ENCODE measurements at places on chromosomes 7 and 10.
A peak's percentile ranks its signal among the peaks of the same experiment; 100 is the strongest.

DNA sequence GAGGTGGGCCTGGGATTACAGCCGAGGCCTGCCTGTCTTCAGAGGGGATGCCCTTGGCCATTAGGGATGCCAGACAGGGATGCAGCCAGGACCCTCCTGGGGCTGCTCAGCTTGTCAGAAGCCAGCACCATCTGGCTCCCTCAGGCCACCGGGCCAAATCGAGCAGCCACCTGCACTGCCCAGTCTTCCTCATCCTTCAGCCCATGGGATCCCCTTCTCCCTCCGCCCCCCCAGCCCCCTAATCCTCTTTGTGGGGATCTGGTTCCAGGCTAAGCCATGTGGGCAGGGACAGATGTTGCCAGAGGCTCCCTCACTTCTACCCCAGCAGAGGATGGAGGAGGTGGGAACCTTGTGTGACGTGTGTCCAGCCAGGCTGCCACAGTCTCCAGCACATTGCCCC, 137.4 kb upstream of the PPIF start:
- DNase-seq = no peak

DNA sequence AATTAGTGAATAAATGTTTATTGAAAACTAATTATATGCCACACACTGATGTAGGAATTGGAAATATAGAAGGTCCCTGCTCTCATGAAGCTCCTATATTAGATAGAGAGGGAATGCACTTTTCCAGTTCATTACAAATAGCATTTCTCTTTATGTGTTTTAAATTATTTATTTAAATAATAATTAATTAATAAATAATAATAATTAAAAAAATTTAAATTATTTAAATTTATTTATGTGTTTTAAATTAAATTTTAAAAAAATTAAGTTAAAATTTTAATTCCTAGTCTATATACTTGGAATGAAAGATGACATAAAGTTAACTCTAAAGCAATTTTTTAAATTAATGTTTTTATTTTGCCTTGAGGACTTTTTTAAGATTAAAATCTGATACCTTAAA, 121.7 kb upstream of the ZNF804B start:
- DNase-seq = no peak

DNA sequence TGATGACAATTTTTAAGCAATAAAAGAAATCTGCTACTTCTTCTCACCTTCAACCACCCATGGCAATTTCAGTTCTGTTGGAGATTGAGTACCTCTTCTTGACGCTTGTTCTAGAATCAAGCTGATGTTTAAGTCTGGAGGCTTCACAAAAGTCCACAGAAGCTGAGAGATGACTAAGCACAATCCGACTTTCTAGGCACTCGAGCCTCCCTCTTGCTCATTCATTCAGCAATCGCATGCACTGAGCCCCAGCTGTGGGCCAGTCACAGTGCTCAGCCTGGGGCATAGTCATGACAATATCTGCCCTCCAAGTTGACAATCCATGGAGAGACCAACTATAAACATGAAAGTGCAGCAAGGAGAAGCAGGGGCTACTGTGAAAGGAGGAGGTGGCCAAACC, 103.2 kb downstream of the IPMK start:
- DNase-seq = no peak

DNA sequence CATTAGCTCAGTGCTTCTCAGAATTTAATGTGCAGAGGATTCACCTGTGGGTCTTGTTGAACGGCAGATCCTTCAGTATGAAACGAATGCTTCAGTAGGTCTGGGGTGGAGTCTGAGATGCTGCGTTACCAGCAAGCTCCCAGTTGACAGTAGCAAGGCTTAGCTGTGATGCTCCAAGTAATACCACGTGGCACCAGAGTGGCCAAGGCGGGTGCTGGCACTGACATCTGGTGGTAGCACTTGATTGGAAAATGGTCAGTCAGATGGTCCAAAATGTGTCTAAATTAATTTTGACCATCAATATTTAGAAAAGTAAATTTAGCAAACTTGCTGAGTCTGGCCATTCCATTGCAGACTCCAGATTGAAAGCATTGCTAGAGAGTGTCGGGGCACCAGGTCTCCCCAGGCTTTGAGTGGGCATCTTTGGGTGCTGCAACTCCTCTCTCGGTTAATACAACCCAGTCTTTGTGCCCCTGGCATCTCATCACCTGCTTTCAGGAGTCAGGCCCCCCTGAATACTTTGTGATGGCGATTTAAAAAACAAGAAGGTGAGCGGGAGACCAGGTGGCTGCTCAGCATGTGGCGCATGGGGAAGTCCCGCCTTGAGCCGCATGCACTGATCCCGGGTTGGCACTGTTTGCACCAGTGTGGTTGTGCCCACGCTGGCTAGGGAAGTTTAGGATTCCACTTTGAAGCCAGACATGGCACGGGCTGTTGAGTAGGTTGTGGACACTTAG, 130.1 kb downstream of the NT5C2 start:
- no peak for DNase-seq

- DNase-seq = no peak
These were observed 5.1 kb downstream of the SCART1 start for GRCh38 chr10:133458710-133459453.

- DNase-seq = no peak
These were observed 75.6 kb upstream of the DDC start for GRCh38 chr7:50640779-50641178.

DNA sequence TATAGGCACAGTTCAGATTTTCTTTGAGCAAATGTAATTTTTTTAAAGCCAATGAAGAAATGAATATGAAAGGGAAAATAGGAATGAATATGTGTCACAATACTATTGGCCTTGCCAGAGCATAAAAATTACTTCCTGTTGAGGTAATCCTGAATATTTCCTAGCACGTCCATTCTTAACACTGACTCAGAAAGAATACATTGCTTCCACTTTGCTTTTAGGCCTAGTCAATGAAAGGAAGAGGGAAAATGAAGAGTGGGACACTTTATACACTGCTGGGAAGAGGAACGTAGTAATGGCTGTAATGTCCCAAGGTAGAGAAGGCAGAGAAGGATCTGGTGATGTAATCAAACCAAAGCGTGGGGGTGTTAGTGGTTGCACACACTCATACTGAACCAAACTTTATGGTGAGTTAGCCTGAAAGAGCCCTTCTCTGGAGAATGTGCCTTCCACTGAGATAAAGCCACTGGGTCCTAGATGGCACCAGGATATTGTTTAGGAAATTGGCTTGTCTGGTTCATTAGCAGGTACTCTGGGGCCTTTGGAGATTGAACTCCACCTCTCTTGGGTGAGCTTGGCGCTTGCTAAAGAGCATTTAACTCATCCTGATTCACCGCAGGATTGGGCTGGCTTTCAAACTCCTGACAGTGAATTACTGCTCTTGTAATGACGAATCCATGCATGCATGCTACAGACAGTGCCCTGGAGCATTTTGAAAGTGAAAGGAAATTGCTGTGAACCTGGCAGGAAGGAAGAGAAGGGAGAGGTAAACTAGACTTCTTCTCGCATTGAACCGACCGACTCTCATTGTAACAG, 254.9 kb downstream of the KIAA1217 start:
- DNase-seq = peak; percentile 42

DNA sequence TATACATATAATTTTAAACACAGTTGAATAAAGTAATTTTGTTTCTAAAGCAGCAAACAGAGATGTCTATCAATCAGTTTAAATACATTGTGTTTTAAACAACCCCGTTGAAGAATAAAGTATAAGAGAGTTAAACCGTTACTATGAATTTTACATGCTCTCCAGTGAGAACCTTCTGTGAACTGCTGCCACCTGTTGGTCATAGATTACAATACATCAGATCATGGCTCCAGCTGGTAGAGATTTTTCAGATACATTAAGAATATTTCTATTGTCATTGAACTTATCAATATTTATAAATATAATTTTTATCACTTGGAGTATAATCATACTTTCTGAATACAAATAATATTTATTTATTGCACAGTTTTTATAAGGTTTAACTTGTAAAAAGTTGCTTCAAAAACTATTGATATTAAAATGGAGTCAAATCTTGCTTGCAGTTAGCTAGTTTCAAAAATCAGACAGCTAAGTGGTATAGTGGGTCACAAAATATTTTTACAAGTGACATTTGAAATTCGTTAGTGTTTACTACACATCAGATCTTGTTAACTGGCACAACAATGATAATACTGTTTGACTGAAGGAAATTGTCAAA, 561.2 kb upstream of the PHF14 start:
- DNase-seq = peak; percentile 26

GRCh38 chr10:109633846-109634245, 289.5 kb downstream of the XPNPEP1 start:
- no peak for DNase-seq

DNA sequence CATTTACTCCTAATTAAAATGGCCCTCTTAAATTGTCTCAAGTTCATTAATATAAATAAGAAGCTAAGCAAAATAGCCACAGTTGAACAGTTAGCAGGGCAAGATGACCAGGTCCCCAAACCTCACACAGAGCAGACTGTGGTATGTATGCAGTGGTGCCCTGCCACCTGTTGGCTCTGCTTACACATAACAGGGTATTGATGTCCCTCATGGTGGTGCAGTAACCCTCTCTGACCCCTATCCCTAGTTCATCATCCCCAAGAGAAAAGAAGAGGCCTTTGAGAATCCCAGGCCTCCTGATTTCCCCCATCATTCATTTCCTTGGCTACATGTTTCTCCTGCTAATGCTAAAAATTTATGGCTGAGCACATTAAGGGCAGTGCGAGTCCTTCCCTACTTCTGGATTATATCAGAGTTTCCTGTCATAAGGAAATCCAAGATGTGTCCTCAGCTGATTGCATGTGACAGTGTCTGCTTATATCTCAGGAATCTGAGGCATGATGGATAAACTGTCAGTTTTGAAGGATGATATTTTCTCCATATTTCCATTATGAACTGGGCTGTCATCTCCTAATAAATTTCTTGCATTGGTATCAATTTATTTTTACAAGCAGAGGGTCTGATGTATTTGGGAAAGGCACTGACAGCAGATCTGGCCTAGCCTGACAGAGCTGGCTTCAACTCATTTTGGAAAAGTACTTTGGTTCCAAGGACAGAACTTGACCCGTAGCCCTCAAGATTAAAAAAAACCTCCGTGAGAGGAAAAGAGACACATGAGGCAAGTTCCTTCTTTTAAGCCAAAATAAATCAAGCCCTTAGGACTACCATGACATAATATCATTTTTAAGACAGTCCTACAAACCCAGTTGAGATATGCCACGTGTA, 880.6 kb downstream of the LRMDA start:
- peak; percentile 17 for DNase-seq

- DNase-seq = no peak
These were observed 14.5 kb upstream of the HOXA13 start for GRCh38 chr7:27214239-27214950.

GRCh38 chr7:26554952-26555351, 263.3 kb downstream of the SNX10 start:
- DNase-seq = no peak

DNA sequence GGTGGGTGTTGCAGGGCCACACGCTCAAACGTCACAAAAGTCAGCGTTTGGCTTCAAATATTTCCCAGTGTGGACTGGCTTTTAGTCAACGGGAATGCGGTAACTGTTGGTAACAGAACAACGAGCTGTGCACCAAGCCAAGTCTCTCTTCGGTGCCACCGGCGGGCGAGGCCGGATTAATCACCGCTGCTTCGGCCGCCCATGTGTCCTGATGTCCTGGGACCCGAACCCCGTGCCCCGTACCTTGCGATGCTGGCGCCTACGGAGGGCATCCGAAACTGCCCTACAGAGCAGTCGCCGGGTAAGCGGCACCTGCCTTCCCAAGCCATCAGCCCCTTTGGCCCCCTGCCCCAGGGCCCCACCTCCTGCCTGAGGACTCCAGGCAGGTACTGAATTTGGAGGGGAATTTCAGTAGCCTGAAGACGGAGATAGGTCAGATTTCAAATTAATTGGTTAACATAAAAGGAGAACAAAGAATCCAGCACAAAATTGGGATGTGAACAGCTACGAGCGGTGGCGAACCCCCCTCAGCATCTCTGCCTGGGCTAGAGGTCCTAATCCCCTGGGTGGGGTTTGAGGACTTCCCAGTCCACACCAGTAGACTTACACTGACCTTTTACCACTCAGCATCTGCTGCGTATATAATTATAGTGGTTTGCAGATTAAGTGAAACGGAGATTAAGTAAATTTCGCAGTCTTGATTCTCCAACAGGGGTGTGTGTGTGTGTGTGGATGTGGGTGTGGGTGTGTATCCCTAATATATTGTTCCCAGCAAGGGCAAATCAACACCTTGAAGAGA, at the start of gene LRRC72:
TSS of gene LRRC72 (plus strand) at position 84 of the 799 bp plus-strand sequence. CDS start at position 212, 128 bp downstream.
- no peak for DNase-seq

- no peak for DNase-seq
These were observed 154.7 kb downstream of the PRPF18 start for GRCh38 chr10:13741438-13741837.

GRCh38 chr7:136133551-136133950, 156.4 kb upstream of the MTPN start:
- no peak for DNase-seq

- DNase-seq = no peak
These were observed 42.8 kb upstream of the ZNF32 start for GRCh38 chr10:43691485-43691884.

DNA sequence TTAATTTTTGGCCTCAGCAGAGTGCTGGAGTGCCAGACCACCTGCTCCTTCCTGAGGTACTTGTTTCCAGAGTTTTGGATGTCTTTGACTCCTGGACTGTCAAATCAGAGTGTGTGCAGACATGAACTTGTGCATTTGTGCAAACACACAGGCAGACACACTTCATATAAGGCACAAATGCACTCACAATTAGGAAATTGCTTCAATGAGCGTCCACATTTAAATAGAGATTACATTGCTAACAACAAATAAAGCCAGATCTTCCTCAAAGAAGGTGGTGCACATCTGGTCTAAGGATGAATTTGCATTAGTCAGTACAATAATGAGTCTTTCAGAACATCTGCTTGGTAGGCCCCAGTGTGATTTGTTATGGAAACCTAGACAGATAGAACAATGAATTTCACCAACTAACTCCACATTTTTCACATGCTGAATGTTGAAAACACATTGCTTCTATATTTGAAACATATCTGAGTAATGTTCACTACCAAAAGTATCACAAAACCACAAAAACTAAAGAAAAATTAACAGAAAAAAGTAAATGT, 266.7 kb upstream of the INHBA start:
- DNase-seq = no peak

GRCh38 chr10:77756319-77757232, 119.0 kb upstream of the KCNMA1 start:
- peak; percentile 35 for DNase-seq

DNA sequence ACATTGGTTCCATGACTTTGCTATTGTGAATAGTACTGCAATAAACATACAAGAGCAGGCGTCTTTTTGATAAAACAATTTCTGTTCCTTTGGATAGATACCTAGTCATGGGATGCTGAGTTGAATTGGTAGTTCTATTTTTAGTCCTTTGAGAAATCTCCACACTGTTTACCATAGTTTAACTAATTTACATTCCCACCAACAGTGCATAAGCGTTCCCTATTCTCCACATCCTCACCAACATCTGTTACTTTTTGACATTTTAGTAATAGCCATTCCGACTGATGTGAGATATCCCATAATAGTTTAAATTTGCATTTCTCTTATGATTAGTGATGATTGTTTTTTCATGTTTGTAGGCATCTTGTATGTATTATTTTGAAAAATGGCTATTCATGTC, 707.0 kb downstream of the SORCS1 start:
- no peak for DNase-seq

DNA sequence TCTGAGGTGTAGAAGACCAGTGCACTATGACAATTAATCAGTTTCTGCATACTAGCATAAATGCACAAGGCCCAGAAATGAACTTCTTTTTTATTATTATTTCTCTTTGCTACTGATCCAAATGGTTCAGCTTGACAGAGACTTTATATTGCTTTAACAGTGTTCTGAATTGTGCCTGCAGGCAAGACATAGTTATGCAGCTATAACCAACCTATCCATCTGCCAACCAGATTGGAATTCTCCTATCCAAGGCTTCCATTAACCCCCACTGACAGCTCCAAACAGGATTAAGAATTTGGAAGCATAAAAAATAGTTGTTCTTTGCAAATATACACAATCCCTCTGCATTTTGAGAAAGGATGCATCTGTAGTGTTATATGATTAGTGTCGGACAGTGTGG, 98.2 kb downstream of the BTRC start:
- DNase-seq = no peak
